Activated CD8-positive, alpha-beta memory T cell treated with anti-CD3 and anti-CD28 coated beads, Interleukin-2, amount 10 ng/mL, durations not matched to agents 7 days and 5 days (primary cell): ENCODE measurements at places on chromosomes 11 and 22. TPM values are rescaled to one million over a fixed set of nuclear protein-coding genes. Genes with fewer than 3 reads are reported as not detected.

DNA sequence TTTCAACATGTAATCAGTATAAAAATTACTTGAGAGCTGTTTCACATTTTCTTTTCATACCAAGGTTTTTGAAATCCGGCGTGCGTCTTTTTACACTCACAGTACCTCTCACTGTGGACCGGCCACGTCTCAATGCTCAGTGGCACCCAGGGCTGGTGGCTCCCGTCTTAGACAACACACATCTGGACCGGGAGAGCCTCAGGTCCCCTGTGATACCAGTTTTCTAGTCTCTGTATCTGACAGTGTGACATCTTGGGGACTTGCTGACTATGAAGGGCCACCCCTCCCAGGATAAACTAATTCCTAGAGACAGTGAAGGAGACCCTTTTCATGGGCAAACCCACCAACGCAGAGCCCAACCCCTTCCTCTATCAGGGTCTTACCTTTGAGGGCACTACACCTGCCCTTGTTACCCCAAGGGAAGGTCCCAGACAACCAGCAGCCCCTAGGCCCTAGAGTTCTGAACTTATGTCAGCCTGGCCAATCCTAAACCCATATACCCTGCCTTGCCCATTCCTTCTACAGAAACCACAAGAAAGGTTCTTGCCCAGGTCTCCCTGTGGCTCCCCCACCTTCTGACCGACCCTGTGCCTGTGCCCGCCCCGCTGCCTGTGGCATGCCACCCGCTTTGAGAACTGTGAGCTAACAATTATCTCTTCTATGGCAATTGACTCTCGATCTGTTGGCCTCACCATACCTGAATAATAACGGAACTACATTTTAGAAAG lies 6.1 kb upstream of the ASCL2 start:
- H3K4me3 ChIP-seq = no peak overlapping the region
- no peak overlapping the region for H3K27ac ChIP-seq
- peaks cover 7% of the 10 kb centered on the region for H3K36me3 ChIP-seq
- DNase-seq = no peak

DNA sequence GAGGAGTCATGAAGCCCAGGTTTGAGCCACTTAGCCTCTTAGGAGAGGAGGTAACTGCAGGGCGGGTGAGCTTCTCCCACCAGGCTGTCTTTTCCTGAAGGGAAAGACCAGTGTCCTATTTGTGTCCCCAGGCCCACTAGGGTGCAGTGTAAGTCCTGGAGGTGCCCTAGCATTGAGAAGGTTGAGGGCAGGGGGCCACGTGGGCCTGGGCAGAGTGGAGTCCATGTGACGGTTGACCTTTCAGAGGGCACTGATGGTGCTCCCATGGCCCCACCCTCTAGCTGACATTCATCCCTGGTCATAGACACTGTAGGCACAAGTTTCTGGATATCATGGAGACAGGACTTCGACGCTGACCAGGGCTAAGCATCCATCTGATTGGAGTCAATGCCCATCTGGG lies 44.1 kb upstream of the TP53I11 start:
- no peak for DNase-seq
- no peaks in the 10 kb centered on the region for H3K36me3 ChIP-seq
- H3K4me1 ChIP-seq = peaks cover 2% of the 10 kb centered on the region

The RCOR2 gene
- 0.16 TPM for total RNA-seq

DNA sequence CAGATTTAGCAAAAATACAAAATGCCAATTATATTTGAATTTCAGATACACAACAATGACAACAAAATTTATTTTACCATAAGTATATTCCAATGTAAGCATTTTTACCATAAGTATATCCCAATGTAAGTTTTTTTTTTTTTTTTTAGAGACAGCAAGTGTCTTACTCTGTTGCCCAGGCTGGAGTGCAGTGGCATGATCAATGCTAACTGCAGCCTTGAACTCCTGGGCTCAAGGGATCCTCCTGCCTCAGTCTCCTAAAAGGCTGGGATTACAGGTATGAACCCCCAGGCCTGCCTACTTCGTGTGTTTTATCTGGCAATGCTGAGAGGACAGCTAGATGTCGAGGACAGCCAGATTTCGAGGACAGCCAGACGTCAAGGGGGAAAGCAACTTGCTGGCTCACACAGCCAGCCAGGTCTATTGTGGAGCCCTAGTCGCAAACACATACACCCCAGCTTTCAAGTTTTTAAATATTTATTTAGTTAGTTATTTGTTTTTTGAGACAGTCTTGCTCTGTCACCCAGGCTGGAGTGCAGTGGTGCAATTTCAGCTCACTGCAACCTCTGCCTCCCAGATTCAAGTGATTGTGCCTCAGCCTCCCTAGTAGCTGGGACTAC lies 1.1 kb upstream of the SERPING1 start:
- H3K4me3 ChIP-seq = no peak overlapping the region
- H3K4me1 ChIP-seq = no peaks in the 10 kb centered on the region
- DNase-seq = no peak
- H3K27me3 ChIP-seq = peaks cover 52% of the 10 kb centered on the region
- H3K27ac ChIP-seq = no peak overlapping the region

GRCh38 chr11:111833524-111833923 lies 37.9 kb downstream of the ALG9 start:
- H3K27ac ChIP-seq = no peak overlapping the region
- H3K4me1 ChIP-seq = peaks cover 17% of the 10 kb centered on the region
- H3K4me3 ChIP-seq = no peak overlapping the region
- no peak for DNase-seq

- H3K4me1 ChIP-seq = peaks cover 6% of the 10 kb centered on the region
- no peak for DNase-seq
- H3K4me3 ChIP-seq = no peak overlapping the region
- H3K36me3 ChIP-seq = no peaks in the 10 kb centered on the region
- H3K27ac ChIP-seq = no peak overlapping the region
- peaks cover 28% of the 10 kb centered on the region for H3K27me3 ChIP-seq
Measured at GRCh38 chr22:43926349-43926710, 2.7 kb downstream of the PNPLA3 start.

- H3K27me3 ChIP-seq = no peaks in the 10 kb centered on the region
- no peaks in the 10 kb centered on the region for H3K36me3 ChIP-seq
- no peak overlapping the region for H3K4me3 ChIP-seq
- no peak overlapping the region for H3K27ac ChIP-seq
Measured at GRCh38 chr11:12882670-12883069, 126.4 kb upstream of the RASSF10 start.

- H3K27ac ChIP-seq = peak overlapping the region; percentile 83
- H3K4me3 ChIP-seq = peak overlapping the region; percentile 75
- DNase-seq = no peak
- H3K4me1 ChIP-seq = peaks cover 10% of the 10 kb centered on the region
- no peaks in the 10 kb centered on the region for H3K27me3 ChIP-seq
Measured at GRCh38 chr11:66857234-66857926, 516 bp downstream of the LRFN4 start.

GRCh38 chr22:39616781-39617180 lies 46.2 kb downstream of the CACNA1I start:
- no peak overlapping the region for H3K4me3 ChIP-seq

DNA sequence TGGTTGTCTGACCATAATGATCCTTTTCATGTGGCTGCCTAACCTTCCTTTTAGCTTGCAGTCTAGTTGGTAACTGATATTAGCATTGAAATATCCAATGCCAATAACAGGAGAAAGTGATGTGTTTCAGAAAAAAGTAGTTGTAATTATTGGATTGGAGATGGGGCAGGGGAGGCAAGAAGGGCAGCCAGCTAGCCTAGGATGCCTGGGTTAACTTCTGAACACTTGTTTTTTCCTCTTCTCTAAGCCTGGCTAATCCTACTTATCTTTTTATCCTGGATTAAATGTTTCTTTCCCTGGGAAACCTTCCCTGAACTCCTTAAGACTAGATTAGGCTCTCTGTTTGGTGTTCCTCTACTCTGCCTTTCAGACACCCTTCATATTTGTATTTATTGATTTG lies 380.2 kb downstream of the TMEM135 start:
- no peaks in the 10 kb centered on the region for H3K27me3 ChIP-seq
- no peaks in the 10 kb centered on the region for H3K36me3 ChIP-seq
- DNase-seq = no peak
- no peak overlapping the region for H3K27ac ChIP-seq
- H3K4me3 ChIP-seq = no peak overlapping the region
- no peaks in the 10 kb centered on the region for H3K4me1 ChIP-seq

- H3K27ac ChIP-seq = no peak overlapping the region
- peaks cover 3% of the 10 kb centered on the region for H3K27me3 ChIP-seq
- no peaks in the 10 kb centered on the region for H3K36me3 ChIP-seq
- peaks cover 3% of the 10 kb centered on the region for H3K4me1 ChIP-seq
- H3K4me3 ChIP-seq = no peak overlapping the region
- DNase-seq = peak; percentile 57
Measured at GRCh38 chr22:31148953-31149627, 8.8 kb upstream of the PLA2G3 start.

GRCh38 chr11:46727952-46728658 lies 9.1 kb downstream of the F2 start:
- no peaks in the 10 kb centered on the region for H3K27me3 ChIP-seq
- H3K27ac ChIP-seq = no peak overlapping the region
- DNase-seq = no peak

The CHRDL2 gene
- total RNA-seq = not detected

GRCh38 chr11:106280036-106280435 lies 202.6 kb downstream of the AASDHPPT start:
- no peak for DNase-seq
- no peak overlapping the region for H3K4me3 ChIP-seq

DNA sequence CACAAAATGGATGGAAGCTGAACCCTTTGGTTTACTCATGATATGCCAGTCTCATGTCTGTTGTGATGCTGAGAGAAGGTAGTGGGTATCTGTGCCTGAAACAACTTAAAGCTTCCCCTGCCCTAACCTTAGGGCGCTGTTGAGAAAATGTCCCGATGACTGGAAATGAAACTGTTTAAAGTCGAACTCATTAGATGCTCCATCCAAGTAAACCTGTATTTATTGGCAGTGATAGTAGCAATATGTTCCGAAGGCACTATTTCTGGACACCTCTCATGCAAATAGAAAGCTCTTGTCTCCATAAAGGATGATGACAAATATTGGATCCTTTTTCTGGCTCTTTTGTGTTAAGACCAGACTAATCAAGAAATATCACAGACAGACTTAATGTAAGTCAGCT lies 86.2 kb downstream of the GRAMD1B start:
- peaks cover 44% of the 10 kb centered on the region for H3K4me1 ChIP-seq
- no peak for DNase-seq
- H3K27ac ChIP-seq = no peak overlapping the region

The APOBEC3F gene
- 39.8 TPM for total RNA-seq

GRCh38 chr11:78823588-78823987 lies 248.9 kb upstream of the NARS2 start:
- no peak overlapping the region for H3K4me3 ChIP-seq
- H3K4me1 ChIP-seq = no peaks in the 10 kb centered on the region
- H3K27me3 ChIP-seq = peaks cover 9% of the 10 kb centered on the region
- DNase-seq = no peak
- no peaks in the 10 kb centered on the region for H3K36me3 ChIP-seq

DNA sequence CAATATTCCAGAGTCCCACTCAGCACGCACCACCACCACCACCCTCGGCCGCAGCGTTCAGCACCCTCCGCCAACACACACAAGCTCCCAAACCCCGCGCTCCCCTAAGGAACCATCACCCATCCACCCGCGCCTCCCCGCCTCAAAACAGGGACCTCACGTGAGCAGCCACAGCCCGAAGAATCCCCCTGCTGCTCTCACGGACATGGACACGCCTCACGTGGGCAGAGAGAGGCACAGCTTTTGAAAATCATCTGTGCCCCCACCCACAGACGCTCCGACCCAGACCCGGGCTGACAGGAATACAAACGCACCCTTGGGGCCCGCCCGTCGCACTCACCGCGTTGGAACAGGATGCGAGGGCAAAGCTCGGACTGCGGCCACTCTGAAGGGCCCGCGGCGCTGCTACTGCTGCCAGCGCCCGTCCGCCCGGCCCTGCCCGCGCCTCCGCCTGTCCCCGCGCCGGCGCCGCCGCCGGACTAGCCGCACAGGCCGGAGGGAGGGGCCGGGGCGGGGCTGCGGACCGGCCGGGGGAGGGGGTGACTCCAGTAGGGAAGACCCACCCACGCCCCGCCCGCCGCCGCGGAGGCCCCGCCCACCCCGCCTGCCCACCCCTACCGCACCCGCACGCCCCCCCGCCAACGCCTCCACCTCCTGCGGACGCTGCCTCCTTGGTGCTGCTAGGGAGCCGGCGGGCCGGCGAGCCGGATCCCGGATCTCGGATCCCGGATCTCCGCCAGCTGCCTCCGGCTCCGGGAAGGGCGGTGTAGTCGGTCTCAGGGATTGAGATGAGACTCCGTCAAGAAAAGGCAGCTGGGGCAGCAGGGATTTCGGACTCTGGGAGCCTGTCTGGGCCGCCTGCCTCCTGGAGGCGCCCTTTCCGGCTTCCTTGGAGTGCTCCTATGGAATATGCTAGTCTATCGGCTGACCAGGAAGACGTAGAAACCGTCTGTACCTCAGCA lies at the start of gene TRIM3:
TSS of gene TRIM3 (minus strand) at position 491 of the 962 bp plus-strand sequence. CDS start 8,246 bp downstream, outside the sequence.
- peak within 1 kb of the TSS; percentile 31 for H3K27ac ChIP-seq
- H3K36me3 ChIP-seq = peaks cover 4% of the 10 kb centered on the region
- peaks cover 12% of the 10 kb centered on the region for H3K4me1 ChIP-seq
- H3K27me3 ChIP-seq = no peaks in the 10 kb centered on the region
- peak; percentile 75 for DNase-seq

DNA sequence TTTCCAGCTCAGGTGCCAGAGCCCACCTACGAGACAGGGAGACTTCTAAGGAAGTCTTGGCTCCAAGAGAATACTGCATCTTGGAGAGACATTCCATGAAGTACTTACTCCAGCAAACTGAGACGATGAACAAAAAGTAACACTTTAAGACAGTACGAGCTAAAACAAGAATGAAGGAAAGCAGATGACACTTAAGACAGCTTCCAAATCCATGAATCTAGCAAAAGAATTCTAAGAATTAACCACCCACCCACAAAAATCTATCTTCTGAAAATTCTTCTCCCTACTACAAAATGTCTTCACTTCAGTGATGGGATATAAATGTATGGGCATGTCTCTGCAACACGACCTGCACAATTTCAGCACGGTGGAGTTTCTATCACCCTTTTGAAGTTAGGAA lies 132.9 kb downstream of the C11orf58 start:
- no peaks in the 10 kb centered on the region for H3K4me1 ChIP-seq
- no peak overlapping the region for H3K4me3 ChIP-seq
- DNase-seq = no peak

DNA sequence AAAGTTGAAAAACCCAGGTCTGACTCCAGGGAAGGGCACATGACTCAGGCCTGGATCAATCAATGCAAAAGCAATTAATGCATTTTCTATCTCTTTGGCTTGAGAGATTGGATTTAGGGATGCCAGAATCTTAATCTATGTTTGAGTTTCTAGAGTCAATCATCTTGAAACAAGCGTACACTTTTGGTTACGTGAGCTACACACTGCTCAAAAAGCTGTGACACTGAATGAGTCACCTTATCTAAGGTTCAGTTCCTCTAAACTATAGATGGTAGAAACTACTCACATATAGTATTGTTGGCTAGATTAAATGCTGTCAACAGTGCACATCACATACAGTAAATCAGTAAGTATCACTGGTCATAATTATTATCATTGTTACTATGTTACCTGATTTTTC lies 24.2 kb downstream of the MRE11 start:
- H3K4me3 ChIP-seq = no peak overlapping the region
- peaks cover 25% of the 10 kb centered on the region for H3K4me1 ChIP-seq
